NCI-H2029 (cell line): ENCODE measurements at places on chromosomes 4 and X.

DNA sequence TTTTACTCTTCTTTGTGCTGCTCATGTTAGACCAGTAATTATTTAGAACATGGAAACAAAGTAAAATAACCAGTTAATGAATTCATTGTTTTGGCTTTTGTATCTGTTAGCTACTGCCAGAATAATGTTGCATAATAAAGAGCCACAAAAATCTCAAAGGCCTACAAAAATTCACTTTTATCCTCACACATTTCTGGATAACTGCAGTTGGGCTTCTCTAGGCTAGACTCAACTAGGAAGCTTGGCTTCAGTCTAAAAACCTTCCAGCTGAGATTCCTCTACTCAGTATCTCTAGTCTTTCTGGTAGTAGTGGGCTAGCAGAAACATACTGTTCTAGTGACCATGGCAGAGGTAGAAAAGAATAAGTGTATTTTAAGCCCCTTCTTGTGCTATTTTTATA is 73.0 kb downstream of the FAT4 start:
- DNase-seq = no peak

DNA sequence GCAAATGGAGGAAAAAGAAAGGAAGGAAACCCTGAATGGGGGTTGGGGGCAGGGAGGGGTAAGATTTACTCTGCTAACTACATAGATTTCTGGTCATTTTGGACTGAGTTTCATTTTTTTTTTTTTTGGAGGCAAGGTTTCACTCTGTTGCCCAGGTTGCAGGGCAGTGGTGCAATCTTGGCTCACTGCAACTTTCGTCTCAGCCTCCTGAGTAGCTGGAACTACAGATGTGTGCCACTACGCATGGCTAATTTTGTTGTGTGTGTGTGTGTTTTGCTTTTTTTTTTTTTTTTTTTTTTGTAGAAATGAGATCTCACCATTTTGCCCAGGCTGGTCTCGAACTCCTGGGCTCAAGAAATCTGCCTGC is 223.5 kb downstream of the APBB2 start:
- DNase-seq = no peak

DNA sequence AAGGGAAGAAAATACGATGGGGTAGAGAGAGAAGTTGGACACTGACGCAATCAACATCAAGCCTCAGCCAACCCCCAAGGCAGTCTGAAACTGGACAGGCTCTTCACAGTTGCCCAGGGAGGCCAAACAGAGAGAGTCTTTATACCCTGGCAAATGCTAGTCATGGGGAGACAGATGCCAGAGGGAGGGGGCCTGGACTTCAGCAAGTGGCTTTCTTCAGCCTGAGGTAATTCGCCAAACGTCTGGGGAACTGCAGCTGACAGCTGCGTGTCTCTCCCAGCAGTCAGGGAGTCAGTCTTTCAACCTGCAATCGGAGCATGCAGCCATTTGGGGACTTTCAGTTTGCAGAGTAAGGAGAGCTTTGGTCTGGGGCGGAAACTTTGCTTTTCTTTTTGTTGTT is 521.6 kb downstream of the TRIML1 start:
- DNase-seq = no peak

GRCh38 chr4:105594099-105595010 is 41.9 kb downstream of the ARHGEF38 start:
- DNase-seq = no peak

GRCh38 chr4:2686379-2687265 is 69.5 kb downstream of the TNIP2 start:
- DNase-seq = peak; percentile 69

DNA sequence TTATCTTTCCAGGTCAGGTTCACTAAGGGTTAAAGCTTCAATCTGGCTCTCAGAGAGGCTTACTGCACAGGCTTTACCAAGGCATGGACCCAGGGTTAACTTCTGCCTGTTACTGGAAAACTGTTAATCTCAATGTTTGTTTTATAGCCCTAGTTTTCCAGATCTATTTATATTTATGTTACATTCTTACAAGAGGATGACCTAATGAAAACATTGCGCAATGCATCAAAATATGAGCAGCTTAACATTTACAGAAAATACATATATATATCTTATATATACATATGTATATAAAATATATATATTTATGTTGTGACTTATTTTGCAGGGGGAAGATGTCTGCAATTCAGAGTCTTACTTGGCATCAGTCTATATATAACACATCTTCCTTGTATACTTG is 112.3 kb downstream of the PCDH19 start:
- DNase-seq = no peak

- DNase-seq = no peak
Observed at GRCh38 chr4:184774152-184774551, 40.3 kb upstream of the CENPU start.

GRCh38 chr4:164442180-164442579 is 311.8 kb upstream of the SMIM31 start:
- no peak for DNase-seq

DNA sequence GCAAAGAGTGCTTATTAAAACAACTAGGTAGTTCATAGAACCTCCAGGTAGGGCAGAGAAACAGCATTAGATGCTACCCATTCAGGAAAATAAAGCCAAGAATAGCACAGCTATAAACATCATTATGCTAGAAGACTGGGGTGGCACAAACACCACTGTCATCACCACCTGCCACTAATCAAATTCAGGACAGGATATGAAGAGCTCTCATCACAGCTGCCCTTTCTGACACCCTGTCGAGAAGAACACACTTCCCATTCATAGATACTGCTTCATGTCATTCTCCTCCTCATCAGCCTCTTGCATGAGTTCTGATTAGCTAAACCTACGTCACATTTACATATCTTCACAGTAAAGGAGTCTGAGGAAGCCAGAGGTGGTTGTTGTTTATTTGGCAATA is 692.3 kb upstream of the HS3ST1 start:
- DNase-seq = peak; percentile 11

GRCh38 chr4:587671-588350 is 11.7 kb upstream of the TMEM271 start:
- DNase-seq = no peak

GRCh38 chr4:82890528-82890900 is 439 bp downstream of the SEC31A start:
- peak; percentile 38 for DNase-seq

GRCh38 chr4:6986072-6986780 is 56.9 kb upstream of the TADA2B start:
- no peak for DNase-seq

DNA sequence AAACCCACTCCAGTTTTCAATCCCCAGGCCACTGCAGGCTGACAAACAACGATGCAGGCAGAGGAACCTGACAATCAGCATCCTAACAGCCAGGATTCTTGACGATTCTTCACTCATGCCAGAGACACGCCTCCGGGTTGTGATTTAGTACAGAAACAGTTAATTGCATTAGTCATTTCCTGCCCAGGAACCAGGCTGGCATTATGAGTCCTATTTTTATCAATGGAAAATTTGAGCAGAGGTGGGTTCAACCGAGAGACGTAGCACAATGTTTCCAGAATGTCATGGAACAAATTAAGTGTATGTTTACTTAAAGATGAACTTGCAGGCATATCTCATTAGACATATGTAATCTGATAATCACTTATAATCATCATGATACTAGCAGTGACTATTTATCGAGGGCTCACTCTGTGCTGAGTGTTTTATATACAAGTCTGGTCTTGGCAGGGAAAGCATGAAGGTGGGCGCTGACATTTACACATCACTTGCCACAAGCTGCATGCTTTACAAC is 159.7 kb downstream of the NSUN7 start:
- peak; percentile 9 for DNase-seq

DNA sequence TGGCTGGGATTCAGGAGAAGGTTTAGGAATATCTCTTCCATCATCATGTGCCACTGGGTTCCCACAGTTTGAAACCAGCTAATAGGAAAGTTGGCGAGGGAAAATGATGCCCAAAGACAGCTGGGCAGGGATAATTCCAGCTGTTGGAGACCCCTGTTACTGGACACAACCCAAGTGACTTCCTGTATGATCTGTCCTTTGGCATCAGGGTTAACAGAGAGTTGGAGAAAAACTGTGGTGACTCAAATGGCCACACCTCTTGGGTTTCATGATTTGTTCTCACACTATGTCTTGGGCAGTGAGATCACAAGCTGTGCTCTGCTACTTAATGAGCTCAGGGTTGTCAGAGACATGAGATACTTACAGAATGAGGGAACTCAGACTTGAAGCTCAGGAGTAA is 3.8 kb downstream of the FGF16 start:
- DNase-seq = no peak

GRCh38 chrX:1531096-1531890 is 5.7 kb downstream of the P2RY8 start:
- DNase-seq = no peak

DNA sequence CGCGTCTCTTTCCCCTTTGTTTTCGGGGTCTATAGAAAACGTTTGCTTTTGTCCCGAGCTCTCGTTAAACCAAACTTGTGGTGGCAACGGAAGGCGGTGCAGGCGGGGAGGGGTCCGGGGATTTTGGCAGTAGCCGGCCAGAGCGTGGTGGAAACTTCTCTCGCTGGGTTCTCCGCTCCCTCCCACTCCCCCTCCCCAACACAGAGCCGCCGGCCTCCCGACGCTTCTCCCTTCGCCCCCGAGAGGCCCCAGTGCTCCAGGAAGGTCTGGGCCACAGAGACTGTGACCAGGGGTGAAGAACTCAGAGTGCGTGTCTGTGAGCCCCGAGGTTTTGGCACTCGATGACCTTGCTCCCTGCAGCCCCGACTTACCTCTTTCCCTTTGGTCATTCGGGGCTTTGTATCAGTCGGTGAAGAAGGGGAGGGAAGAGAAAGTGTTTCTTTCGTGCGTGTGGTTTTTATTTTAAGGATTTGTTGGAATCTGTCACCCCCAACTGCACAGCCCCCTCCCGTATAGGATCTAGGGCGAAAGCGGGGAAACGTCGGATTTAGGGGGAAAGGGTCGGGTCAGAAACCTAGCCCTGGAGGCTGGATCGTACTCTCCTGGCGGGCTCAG is 9.0 kb upstream of the BCOR start:
- no peak for DNase-seq

- no peak for DNase-seq
Observed at GRCh38 chrX:28498658-28499057, 88.6 kb upstream of the IL1RAPL1 start.

DNA sequence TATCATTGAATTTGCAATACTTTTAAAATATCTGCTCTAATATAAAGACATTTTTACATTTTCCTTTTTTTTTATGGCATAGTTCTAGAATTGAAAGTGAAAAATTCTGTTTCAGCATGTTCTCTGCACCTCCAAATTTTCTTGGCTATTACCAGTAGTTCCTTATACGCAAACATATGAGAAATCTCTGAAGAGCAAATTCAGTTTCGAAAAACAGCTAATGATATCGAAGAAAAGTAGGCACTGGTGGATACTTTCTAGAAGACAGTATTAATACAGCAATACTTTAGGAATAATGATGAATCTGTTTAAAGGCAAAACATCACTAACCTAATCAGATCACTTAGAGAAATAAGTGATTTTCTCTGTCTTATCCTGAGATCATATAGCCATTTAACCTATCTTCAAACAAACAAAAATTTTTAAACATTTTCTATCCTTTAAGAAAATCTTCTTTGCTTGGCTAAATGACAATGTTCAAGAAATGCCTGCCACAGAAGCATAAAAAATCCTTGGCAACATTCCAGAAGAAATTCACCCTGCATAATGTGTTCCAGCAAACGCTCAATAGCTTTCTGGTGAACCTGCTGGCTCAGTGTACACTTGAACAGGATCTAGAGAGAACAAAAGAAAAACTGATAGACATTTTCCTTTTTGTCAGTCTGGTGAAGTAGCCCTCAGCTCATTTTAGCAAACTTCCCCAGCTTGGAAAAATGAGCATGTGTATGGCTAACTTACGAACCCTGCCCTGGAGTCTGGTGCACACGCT is 51.2 kb upstream of the KLF3 start:
- peak; percentile 67 for DNase-seq

GRCh38 chr4:88033309-88033708 is 25.9 kb downstream of the PKD2 start:
- peak; percentile 55 for DNase-seq
